ENCODE measurements at places on chromosomes 11 and 22. TPM values are rescaled to one million over a fixed set of nuclear protein-coding genes. Genes with fewer than 3 reads are reported as not detected.

MS4A6E gene
- 75.4 TPM for total RNA-seq

GRCh38 chr22:17085277-17086181 lies 729 bp downstream of the IL17RA start:
- no peaks in the 10 kb centered on the region for H3K27me3 ChIP-seq
- no peak for DNase-seq
- H3K4me3 ChIP-seq: peak overlapping the region; percentile 86
- peak overlapping the region; percentile 88 for H3K27ac ChIP-seq
- peaks cover 7% of the 10 kb centered on the region for H3K4me1 ChIP-seq

DNA sequence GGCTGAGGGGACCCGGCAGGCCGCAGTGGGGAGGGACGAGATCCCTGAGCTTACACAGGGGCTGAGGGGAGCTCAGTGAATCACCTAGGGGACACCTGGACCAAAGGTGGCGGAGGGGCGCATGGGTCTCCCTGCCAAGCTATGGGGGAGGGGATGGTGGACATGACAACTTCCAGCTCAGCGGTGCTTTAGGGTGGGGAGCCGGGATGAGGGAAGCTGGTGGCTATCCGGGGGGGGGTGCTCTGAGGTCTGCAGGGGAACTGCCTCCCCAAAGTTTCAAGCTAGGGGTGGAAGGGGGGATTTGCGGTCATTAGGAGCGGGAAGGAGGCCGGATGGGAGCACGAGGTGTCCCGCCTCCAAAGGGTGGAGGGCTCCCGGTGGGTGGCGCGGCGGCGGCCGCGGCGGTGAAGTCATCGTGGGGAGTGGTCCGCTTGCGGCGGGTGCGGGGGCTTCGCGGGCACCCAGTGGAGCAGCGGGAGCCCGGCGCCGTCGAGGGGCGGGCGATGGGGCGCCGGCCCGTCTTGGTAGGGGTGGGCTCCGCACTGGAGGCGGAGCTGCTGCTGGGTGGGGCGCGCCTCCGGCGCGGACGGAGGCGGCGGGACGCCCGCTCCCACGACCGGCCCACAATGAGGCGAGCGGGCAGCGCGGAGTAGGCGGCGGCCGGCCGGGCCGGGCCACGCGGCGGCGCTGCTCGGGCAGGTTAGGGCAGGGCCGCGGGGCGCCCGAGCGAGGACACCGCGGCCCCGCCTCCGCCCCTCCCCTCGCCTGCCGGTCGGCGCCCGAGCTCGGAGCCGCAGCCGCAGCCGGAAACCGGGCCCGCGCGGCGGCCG lies at the start of gene MICALL1:
Gene MICALL1 (plus strand): TSS at position 764 of the 830 bp plus-strand sequence. CDS start 126 bp downstream, outside the sequence.
- no peaks in the 10 kb centered on the region for H3K36me3 ChIP-seq
- H3K4me1 ChIP-seq: peaks cover 20% of the 10 kb centered on the region
- H3K27ac ChIP-seq: peak within 1 kb of the TSS; percentile 86
- H3K4me3 ChIP-seq: peak within 1 kb of the TSS; percentile 72
- DNase-seq: peak; percentile 69

ASCL2 gene
- total RNA-seq: 5.8 TPM

DNA sequence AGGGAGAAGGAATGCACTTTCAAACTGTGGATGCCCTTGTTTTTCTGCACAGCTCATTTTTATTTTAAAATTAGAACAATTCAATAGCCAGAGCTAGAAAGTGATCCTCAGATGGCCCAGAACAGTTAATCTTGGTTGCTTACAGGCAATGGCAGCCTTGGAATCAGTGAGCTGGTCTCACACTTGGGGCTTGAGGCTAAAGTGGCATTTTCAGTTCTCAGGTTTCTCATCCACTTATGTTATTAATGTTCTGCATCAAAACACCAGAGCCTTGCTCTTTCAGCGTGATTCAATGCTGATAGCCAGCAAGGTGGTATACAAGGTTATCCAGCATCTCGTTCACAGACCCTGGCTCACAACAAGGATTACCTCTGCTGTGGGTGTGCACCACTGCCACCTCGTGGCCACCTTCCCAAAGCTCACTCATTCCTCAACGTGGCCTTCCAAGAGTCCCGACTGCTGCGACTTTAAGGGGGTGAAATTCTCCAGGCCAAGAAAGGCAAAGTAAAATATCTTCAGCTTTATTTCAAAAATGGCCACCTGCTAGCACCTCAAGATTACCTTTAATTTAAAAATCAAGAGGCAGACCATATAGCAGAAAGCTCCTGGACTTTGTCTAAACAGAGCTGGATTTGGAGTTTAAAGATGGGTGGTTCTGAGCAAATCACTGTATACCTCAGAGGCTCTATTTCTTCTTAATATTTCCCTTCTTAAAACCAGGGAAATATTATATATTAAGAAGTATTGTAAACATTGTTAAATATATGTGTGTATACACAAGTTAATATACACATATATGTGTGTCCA lies 34.2 kb upstream of the FSHB start:
- no peaks in the 10 kb centered on the region for H3K27me3 ChIP-seq
- no peaks in the 10 kb centered on the region for H3K4me1 ChIP-seq
- no peaks in the 10 kb centered on the region for H3K36me3 ChIP-seq
- no peak overlapping the region for H3K4me3 ChIP-seq

DNA sequence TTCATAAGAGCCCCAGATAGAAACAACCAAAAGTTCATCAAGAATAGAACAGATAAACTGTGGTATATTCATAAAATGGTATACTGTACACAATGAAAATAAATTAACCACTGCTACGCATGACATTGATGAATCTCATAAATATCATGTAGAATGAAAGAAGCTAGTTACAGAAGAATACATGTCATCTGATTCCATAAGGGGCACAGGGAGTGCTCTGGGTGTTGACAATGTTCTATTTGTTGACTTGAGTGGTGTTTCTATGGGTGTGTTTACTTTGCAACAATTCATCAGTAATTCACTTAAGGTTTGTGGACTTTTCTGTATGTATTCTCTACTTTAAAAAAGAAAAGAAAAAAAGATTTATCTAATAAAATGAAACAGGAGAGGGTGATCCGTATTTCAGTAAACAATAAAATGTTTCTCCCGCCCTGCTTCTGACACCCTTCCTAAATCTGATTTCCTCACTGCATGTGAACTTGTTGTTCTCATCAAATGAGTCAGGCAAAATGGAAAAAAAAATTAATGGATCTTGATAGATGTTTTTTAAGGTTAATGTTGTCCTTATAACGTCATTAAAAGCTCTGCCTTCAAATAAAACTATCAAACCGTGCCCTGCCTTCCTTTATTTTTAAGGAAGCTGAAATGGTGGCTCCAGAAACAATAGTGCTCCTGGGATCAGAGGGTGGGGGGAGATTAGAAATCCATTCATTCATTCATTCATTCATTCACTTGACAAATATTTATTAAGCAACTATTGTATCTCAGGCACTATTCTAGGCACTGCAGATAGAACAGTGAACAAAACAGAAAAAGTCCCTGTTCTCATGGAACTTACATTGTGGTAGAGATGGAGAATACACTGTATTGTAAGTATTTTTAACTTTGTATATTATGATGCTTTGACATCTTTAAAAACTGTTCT lies 77.2 kb upstream of the CD44 start:
- H3K27me3 ChIP-seq: no peaks in the 10 kb centered on the region
- H3K4me1 ChIP-seq: no peaks in the 10 kb centered on the region
- H3K27ac ChIP-seq: no peak overlapping the region
- no peak for DNase-seq
- H3K4me3 ChIP-seq: no peak overlapping the region

PANX3 gene
- 0.43 TPM for total RNA-seq
